Activated naive CD8-positive, alpha-beta T cell treated with anti-CD3 and anti-CD28 coated beads for 36 hours (primary cell): ENCODE measurements at places on chromosomes 16 and 17.

DNA sequence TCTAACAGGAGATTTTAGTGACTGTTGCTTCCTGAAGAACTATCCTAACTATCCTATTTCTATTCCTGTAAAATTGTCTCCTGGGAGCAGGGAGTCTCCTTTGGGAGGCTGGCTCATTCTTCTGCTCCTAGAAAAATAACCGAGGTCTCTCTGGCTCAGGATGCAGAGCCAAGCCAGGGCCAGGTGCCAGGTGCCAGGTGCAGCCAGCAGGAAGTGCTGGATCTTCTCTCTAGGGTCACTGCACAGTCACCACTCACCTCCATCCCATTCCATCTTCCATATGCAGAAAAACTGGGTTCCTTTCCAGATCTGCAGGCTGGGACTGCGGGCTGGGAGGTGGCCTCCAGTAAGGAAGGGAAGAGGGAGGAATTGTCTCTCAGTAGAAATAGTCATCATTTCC is 3.8 kb upstream of the TMC7 start:
- no peak for DNase-seq

DNA sequence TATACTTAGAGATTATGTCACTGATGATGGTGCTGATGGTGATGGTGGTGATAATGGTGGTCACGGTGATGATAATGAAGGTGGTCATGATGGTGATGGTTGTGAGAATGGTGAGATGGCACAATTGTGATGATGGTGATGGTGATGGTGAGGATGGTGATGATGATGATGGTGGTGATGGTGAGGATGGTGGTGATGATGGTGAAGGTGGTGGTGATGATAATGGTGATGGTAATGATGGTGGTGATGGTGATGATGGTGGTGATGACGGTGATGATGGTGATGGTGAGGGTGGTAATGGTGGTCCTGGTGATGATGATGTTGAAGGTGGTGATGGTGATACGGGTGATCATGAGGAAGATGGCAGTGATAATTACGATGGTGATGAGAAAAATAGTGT is 5.5 kb upstream of the CDT1 start:
- no peak for DNase-seq

- DNase-seq, result no peak
Measured at GRCh38 chr17:43367737-43368242, 31.0 kb upstream of the ARL4D start.

GRCh38 chr16:30054959-30055553 is 10.5 kb upstream of the ALDOA start:
- peak; percentile 64 for DNase-seq

- DNase-seq, result no peak
Measured at GRCh38 chr17:79820959-79821330, 18.3 kb downstream of the CBX4 start.

GRCh38 chr17:39651923-39652586 is 13.1 kb upstream of the TCAP start:
- no peak for DNase-seq
